Stimulated activated CD4-positive, alpha-beta T cell treated with anti-CD3 and anti-CD28 coated beads, TNF-alpha, amount 100 ng/mL, for 24 hours (primary cell): ENCODE measurements at places on chromosomes 5 and 9.

DNA sequence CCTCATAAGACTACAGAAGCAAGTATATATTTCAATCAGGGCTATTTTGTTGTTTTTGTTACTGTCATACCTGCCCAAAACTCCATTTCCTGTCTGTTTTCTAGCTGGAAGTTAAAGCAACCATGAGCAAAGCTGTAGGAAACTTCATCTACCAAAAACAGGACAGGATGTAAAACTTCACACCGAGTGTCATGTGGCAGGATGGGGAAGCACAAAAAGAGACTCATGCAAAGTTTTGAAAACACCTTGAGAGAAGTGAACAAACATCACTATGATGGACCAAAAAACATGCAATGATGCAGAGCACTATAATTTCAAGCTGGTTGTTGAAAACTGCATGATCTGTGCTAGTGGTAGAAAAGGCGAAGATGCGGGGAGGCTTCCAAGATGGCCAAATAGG, 6.3 kb upstream of the GZMA start:
- no peak for DNase-seq

DNA sequence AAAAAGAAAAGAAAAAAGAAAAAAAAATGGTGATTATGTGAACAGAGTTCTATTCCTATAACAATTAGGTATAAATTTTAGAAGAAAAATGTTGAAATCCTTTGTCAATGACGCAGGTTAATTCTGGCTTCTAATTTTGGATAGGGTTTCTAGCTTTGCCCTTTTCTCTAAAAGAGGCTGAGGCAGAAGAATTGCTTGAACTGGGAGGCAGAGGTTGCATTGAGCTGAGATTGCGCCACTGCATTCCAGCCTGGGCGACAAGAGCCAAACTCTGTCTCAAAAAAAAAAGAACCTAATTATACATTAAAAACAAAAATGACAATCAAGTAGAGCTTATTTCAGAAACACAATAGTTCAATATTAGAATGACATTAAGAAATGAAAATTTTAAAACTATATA, 2.9 kb downstream of the STXBP1 start:
- no peak for DNase-seq

DNA sequence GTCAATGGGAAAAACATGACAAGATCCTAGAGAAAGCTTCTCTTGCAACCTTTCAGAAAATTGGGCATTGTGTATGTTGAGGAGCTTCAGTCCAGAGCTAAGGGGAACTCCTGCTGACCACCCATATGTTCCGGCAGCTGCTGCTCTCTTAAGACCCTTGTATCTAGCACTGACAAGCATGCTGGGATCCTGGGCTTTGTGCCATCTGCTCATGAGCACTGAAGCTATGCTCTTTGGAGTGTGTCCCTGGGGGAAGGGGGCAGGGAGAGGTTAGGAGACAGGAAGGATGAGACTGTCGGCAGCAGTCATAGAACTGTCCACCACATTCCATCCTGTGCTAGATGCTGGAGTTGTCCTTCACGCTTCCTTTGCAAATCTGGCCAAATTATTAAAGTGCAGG, 109.3 kb downstream of the JAKMIP2 start:
- no peak for DNase-seq

DNA sequence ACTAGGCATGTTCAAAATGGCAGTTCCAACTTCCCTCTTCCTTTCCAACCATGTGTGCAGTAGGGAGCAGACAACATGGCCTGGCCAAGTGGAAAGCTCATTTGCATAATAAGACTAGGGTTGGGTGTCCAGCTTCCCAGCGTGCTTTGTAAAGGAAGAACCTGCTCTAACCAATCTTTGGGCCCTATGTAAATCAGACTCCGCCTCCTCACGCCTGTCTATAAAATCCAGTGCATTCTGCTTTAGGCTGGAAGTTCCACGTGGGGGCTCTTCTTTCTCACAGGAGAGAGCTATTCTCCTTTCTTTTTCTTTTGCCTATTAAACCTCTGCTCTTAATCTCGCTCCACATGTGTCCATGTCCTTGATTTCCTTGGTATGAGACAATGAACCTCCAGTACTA, 83.4 kb downstream of the GCNT1 start:
- no peak for DNase-seq

DNA sequence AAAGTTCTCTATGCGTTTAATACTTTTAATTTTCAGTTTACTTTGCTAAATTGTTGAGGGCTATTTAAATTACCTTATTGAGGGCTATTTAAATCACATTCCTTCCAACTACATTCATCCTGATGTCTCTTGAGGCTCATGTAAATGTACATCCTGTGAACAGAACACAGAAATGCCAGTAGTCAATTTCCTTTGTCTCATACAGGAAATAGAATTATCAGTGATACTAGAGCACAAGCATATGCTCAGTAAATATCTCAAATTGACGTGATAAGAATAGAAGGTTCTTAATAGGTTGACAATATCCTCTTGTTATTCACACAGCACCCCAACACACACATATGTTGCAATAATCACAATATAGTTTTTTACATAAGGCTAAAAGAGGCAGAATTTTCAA, 449.0 kb downstream of the CYLC2 start:
- DNase-seq, result no peak

GRCh38 chr9:12163723-12164458, 529.3 kb upstream of the TYRP1 start:
- DNase-seq, result no peak

DNA sequence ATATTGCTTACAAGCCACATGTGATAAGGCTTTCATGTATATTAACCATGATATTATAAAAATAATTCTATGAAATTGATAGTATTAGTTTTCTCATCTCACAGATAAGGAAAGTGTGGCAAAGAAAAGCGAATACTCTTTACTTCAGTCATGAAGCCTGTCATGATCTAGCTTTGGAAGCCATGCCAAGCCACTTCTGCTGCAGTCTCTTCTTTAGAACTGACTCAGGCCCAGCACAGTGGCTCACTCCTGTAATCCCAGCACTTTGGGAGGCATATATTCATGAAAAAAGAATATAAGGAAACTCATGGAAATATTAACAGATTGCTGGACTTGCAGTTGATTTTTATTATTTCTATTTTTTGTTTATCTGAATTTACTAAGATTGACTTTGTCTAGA, 42.9 kb upstream of the PJA2 start:
- no peak for DNase-seq

DNA sequence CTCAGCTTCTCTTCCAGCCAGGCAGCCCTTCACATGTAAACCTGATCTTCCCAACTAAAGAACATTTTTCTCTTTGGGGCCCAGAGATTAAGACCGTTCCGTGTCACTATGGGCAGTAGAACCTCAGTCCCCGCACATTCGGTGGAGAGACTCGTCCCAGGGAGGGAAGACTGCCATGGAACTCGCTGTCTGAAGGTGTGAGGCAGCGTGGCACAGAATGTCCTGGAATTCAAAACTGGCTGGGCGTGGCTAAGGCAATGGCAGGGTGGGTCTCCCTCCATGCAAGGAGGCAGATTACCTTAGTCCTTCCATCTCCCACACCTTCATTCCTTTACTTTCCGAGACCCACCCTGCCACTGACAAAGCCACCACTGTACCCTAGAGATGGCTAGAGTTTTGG, 57.4 kb upstream of the ZNF354A start:
- no peak for DNase-seq

GRCh38 chr5:179605026-179605833, 18.2 kb downstream of the HNRNPH1 start:
- no peak for DNase-seq

DNA sequence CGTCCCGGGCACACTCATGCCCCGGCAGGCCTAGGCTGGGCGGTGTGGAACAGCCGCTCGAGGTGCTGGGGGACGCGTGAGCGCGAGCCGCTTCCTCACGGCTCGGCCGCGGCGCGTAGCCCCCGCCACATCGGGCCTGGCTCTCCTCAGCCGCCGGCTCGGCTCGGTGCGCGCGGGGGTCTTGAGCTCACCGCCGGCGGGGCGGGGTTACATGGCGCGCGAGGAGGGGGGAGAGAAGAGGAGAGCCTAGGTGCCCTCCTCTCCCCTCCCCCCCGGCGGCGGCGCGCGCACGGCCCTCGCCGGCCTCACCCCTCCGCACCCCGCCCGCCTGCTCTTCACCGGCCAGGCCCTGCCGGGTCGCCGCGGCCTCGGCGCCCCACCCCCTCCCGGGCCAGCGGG, 7.7 kb downstream of the RANBP6 start:
- DNase-seq, result peak; percentile 52

DNA sequence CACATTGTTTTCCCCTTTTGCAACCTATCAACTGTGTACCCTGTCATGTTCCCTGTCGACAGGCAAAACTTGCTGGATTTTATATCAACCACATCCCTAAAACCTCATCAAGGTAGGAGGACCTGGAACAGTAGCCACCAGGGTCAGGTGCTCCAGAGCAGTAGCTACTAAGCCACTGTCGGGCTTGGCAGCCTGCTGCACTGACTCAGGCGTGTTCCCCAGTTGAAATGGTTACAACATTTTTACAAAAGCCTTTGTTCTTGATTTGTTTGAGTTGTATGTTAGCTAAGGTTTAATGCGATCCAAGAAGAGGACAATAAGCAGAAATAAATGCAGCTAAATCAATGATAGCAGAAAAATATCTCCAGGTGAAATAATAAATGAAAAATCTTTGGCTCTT, 407.4 kb upstream of the TLE4 start:
- no peak for DNase-seq

GRCh38 chr5:137622850-137623249, 113.0 kb downstream of the KLHL3 start:
- DNase-seq, result no peak

DNA sequence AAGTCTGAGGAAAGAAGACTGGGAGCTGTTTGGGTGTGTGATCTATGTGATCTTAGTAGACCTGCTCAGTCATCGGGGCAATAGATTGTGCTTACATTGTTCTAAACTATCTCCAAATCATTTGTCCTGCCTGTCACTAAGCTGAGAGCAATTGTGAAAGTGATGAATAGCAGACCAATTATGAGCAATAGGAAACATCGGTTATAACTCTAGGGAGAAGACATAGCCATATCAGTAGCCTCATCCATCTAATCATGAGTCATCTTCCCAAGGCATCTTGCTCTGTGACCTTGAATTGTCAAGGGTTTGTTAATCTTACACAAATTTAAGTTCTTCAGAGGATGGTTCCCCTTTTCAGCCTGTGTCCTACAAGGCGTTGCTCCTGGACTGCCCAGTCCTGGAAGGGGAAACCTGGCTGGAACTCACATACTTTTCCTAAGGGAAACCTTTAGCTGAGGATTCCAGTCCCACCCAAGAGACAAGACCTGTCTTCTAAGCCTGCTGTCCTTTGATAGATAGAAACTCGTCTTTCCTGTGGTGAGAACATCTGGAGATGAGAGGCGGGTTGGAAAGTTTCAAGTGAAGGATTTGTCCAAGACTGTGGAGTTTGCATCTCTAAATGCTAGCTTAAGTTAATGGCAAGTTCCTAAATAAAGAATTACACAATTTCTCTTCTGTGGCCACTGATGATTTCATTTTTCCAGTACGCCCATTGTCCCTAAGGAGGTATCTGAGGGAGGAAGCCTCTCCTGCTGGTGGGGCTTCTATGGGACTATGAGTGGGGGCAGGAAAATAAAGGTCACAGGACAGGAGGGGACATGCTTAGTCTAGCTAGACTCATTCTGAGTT, 53.9 kb upstream of the TRIM32 start:
- DNase-seq, result no peak

GRCh38 chr5:37637165-37637845, 202.5 kb downstream of the GDNF start:
- DNase-seq, result no peak

- DNase-seq, result no peak
Measured at GRCh38 chr9:131028221-131028884, 19.4 kb downstream of the LAMC3 start.

GRCh38 chr5:122030251-122030650, 47.8 kb downstream of the LOX start:
- DNase-seq, result no peak

DNA sequence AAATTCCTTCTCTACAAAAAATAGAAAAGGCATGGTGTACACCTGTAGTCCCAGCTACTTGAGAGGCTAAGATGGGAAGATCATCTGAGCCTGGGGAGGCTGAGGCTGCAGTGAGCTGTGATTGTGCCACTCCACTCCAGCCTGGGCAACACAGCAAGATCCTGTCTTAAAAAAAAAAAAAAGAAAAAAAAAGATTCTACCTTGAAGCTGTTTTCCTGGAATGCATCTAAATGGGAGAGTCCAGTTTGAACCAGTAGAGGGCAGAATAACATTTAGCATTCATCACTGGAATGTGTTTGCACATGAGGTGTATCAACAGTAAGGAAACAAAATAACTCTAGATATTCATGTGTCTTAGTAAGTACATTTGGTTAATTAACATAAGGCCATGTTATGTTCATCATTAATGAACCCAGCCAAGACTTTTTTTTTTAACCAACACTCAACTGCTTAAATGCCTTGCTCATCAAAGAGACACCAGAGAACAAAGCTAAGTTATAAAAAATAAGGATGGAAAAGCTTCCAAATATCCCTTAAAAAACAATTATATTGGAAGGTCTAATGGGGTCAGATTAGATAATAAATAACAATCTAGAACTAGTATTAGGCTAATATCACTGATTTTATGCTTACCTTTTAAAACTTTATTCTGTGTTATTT, 16.1 kb downstream of the IFNE start:
- no peak for DNase-seq

- DNase-seq, result no peak
Measured at GRCh38 chr5:125595095-125595494, 828.1 kb upstream of the GRAMD2B start.

GRCh38 chr9:89358376-89358916, 40.1 kb downstream of the SECISBP2 start:
- no peak for DNase-seq

GRCh38 chr9:89383721-89384300, 65.5 kb downstream of the SECISBP2 start:
- DNase-seq, result no peak

- DNase-seq, result no peak
Measured at GRCh38 chr5:171152382-171152781, 156.7 kb upstream of the TLX3 start.

- DNase-seq, result no peak
Measured at GRCh38 chr5:179836225-179837019, 15.7 kb downstream of the SQSTM1 start.

DNA sequence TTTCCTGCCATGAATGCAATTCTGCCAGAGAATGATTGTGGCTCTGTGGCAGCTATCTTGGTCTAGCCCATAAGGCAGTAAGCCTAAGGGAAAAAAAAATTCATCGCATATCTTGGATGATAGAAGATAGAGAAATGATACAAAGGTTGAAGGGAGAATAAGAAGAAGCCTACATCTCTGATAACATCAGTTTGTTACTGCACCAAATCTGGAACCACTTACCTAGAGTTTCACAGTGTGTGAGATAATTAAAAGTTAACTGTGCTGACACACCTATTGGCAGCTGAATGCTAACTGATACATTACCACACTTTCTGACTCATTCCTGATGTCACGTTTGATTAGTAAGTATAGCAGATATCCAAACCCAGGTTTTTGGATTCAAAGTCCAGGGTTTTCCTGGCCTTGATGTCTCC, 91.6 kb upstream of the TAF11L2 start:
- DNase-seq, result no peak

DNA sequence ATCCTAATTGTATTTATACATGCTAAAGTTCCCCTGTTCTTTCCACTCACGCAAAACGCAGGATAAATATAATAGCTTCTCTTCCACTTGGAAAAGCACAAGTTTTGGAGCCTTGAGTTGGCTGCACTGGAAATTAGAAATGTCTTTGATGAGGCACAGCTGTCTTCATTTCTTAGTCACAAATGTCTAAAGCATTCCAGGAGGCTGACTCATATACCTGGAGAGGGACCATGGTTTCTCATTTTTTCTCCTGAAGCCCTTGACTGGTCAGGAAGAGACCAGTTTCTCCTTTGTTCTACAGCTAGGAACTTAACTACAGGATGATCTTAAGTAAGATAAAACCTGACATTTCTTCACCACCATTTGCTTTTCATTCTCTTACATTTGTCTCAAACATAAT, 16.2 kb downstream of the MTX3 start:
- no peak for DNase-seq
